Brain microvascular endothelial cell (primary cell): ENCODE measurements at places on chromosomes 7 and 10.
A peak's percentile ranks its signal among the peaks of the same experiment; 100 is the strongest.

- DNase-seq = no peak
Observed at GRCh38 chr10:132522521-132523411, 14.8 kb upstream of the INPP5A start.

DNA sequence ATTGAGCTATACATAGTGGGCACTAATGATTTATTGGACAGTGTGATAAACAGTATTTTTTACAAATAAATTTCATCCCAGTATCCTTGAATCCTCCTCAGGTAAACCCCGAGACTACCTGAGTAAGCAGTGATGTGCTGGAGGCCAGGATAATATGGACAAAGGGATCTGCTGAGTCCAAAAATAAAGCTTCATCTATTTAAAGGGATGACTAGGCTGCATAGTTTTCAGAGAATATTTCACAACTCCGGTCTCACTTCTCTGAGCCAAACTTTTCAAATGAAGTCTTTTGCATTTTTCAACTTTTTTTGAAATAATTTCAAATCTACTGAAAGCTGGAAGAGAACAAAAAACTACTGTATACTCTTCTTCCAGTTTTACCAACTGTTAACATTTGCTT is 2.5 kb downstream of the ACTR3B start:
- no peak for DNase-seq

- peak; percentile 12 for DNase-seq
Observed at GRCh38 chr7:1659696-1660095, 10.4 kb upstream of the ELFN1 start.

DNA sequence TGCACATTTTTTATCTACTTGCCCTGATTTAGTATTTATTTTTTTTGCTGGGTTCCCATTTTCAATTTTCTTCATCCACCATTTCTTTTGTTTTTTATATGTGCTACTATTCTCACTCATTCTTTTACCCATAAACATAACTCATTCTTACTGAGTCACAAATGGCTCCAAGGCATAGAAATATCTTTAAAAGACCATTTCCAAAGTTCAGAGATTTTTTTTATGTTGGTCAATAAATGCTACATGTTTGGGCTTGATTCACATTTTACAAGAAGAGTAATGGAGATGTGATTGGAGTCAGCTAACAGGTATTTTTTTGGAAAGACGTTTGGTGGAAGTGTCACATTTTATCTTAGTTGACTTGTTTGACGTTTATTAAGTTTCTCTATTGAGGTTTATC is 1303.2 kb upstream of the LRRTM3 start:
- DNase-seq = no peak

- DNase-seq = peak; percentile 92
Observed at GRCh38 chr10:63711867-63712716, 190.9 kb downstream of the REEP3 start.

- DNase-seq = peak; percentile 35
Observed at GRCh38 chr7:50962962-50963374, 180.3 kb upstream of the GRB10 start.

- DNase-seq = no peak
Observed at GRCh38 chr7:31875424-31875823, 188.4 kb downstream of the PPP1R17 start.

GRCh38 chr7:43303740-43304241 is 191.3 kb downstream of the HECW1 start:
- DNase-seq = peak; percentile 4

DNA sequence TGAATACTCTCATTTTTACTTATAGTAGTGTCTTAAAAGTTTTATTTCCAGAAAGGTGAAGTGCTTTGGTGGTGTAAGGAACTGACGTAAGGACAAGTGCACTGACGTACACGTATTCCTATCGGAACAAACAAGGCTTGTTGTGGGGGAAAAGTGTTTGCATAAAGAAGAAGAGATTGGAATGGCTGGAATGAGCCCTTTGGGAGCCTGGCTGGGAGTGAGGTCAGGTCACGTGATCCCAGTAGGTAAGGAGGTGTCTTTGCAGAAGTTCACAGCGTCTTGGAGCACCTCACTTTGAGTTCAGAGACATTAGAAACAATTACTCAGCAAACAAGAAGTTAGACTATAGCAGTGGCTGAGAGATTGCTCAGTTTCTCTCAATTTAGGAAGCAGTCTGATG is 104.2 kb downstream of the CCDC3 start:
- no peak for DNase-seq

GRCh38 chr10:6516281-6516928 is 63.7 kb downstream of the PRKCQ start:
- no peak for DNase-seq

GRCh38 chr10:126661841-126662515 is 8.5 kb downstream of the C10orf90 start:
- DNase-seq = peak; percentile 87

GRCh38 chr7:102115181-102115580 is 171.5 kb upstream of the SH2B2 start:
- DNase-seq = no peak

GRCh38 chr7:2823130-2823529 is 21.0 kb downstream of the GNA12 start:
- no peak for DNase-seq

GRCh38 chr10:71629131-71629530 is 90.4 kb downstream of the C10orf105 start:
- no peak for DNase-seq

- DNase-seq = no peak
Observed at GRCh38 chr7:135389971-135390370, 119.9 kb downstream of the CNOT4 start.

- DNase-seq = no peak
Observed at GRCh38 chr10:103850572-103850895, 4.8 kb downstream of the SH3PXD2A start.

DNA sequence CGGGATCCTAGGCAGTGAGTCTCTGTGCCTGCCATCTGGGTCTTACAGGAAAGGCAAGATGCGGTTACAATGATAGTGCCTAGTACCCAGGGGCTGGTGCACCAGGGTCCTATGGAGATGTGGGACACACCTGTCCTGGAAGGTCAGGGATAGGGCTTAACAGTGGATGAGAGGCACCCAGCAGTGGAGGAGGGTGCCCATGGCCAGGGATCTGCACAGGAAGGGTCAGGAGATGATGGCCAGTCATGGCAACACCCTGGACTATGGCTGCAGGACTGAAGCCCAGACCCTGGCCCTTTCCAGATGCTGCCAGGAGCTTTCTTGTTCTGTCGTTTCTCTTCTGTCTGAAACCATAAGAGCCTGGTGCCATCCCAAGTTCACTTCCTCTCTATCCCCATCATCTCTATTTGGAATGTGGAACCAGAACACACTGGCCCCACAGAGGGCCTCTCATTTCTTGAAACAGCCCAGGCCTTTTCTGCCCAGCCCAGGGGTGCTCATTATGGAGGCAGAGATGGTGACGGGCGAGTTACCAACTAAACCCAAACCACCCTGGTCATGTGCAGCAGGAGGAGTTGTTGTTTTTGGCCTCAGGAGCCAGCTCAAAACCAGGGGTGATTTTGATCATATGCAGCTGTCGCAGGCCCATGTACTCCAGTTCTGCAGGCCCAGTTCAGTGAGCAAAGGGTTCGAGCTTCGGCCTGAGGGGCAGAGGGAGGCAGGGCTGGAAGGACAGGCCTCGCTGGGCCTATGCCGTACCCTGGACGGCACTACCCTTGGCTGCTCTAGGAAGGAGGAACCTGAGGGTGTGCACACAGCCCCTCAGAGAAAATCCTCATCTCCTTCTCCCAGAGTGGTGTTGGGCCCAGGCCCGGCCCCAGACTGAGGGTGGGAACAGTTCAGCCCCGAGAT is 52.6 kb upstream of the GDF10 start:
- no peak for DNase-seq

DNA sequence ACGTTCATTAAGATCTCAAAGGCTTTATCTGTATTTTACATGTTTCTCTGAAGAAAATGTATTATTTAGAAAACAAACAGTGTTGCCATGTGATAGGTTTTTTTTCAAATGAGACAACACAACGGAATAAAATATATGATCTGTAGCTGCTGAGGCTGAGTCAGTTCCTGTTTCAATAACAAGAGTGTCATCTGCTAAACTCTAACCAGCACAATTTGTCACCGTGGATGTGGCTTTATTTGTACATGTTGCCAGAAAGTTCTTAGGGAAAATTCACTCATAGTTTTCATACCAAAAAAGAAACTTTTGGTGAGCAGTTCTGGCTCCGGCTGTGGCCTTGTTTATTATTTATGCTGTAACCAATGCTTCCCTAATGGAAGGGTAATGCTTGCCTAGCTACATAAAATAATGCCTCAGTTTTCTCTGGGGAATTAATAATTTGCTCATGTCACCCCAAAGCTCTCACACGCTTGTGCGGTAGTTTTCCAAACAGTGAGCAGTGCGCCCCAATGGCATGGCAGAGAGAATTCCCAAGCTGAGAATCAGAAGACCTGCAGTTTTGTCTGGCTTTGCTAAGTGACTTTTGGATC is 20.3 kb upstream of the KLF6 start:
- peak; percentile 92 for DNase-seq

GRCh38 chr7:35253460-35253709 is 515 bp downstream of the TBX20 start:
- DNase-seq = no peak

DNA sequence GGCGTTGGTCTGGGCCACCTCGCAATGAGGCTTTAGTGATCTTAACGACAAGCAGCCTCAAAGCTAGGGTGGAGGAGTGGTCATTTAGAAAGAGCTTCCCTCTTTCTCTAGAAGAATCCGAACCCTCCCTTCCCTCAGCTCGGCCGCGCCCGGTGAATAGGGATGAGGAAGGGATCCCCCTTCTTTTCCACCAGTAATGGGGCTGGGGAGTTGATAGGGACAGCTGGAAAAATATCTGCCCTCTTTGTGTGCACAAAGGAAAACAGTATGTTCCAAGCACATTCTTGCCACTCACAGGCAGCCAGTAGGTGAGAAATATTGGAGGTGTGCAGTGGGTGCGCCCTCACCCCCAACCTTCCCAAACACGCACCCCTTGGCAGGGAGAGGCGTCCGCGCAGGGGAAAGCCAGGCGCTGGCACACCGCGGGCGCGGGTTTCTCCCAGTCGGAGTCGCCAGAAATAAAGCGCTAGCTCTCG is 6.5 kb downstream of the DLX5 start:
- no peak for DNase-seq

DNA sequence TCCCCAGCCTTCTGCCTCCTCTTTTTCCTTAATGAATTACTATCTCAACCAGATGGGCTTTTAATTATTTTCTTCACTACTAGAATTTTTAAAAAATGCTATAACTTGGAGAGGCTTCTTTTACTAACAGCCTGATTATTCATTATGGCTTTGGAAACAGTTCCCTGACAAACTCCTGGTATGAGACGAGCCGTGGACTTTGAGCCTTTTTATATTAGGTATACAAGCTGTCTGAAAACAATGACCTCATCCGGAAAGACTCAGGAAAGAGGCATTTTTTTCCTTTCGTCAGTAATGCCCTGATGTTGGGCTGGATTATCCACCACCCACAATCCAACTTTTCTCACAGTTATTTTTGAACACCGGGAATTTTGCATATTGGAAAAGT is 26.7 kb upstream of the ABLIM1 start:
- DNase-seq = peak; percentile 72

- DNase-seq = no peak
Observed at GRCh38 chr7:90320801-90321494, at the start of gene FAM237B. FAM237B (minus strand) TSS chr7:90321304; CDS start chr7:90319748, 1,556 bp downstream.

GRCh38 chr10:43040482-43041256 is 36.2 kb upstream of the RET start:
- DNase-seq = no peak

- DNase-seq = no peak
Observed at GRCh38 chr7:120723465-120724385, 134.2 kb downstream of the TSPAN12 start.

DNA sequence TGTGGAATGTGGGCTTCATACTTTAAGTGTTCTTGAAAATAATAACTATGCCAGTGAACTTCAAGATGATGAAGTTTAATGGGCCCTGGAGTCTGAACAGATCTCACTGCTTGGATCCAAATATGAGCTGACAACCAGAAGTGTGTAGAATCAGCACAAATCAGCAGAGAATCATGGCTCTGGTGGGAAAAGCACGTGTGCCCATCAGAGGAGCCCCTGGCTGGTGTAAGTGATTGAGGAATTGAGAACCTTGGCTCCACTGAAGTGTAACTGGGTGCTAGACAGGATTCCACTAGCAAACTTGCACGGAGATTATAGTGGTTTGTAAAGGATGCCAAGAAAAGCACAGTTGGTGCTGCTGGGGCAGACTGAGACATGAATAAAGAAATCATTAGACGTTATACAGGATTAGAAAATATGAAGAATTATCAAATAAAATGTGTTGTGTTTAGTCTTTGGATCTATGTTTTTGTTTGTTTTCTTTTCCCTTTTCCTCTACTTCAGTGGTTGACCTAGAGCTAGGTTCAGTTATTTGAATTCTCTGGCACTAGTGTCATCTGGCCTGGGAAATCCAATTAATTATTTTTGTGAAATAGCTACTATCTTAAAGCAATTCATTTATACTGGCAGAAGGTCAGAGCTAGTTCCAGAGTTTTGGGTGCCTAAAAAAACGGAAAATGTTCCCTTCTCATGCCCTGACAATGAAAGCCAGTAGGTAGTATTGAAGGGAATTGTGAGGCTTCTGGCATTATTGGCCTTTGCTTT is 175.7 kb upstream of the MEOX2 start:
- no peak for DNase-seq

GRCh38 chr10:113689057-113689456 is 9.3 kb downstream of the CASP7 start:
- no peak for DNase-seq

GRCh38 chr10:48306870-48307710 is 613 bp downstream of the MAPK8 start:
- peak; percentile 22 for DNase-seq

- no peak for DNase-seq
Observed at GRCh38 chr10:121698336-121698735, 100.1 kb upstream of the FGFR2 start.

GRCh38 chr7:107372298-107372697 is 97.6 kb upstream of the GPR22 start:
- DNase-seq = peak; percentile 42

DNA sequence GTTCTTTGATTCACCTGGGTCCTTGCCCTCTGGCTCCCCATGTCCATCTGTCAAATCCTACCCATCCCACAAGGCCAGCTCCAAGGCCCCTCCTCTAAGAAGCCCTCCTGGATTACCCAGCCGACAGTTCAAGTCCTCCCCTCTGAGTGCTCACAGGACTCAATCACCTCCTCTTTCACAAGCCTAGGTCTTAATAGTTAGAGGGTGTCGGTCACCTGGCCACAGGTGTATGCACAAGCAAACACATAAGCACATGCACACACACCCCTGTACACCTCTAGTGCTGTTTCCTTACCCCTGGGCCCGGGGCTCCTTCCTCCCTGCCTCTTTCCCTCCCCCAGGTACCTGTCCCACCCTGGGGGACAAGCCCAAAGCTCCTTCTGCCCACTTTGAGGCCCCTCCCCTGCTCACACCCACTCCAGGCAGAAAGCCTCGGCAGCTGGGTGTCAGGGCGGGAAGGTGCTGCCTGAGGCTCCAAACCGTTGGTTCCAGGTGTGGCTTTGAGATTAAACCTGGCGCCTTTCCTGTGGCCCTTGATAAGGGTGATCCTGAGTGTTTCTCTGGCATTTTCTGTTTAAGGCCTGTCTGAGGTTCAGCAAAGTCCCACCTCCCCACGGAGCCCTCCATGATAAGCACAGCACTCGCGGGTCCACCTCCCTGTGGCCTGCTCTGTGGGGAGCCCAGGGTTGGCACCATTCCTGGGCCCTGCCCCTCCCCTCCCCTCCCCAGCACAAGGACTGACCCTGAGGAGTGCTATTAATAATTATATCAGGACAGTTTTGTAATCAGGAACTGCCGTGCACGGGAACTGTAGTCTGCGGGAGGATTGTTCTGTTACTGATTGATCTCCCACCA is 14.6 kb upstream of the AQP1 start:
- no peak for DNase-seq

GRCh38 chr10:17617031-17617911 is at the start of gene HACD1:
HACD1 (minus strand) TSS chr10:17617374; CDS start chr10:17617339, 35 bp downstream.
- DNase-seq = peak; percentile 39

- no peak for DNase-seq
Observed at GRCh38 chr10:83167081-83167480, 972.2 kb upstream of the GHITM start.
